ENCODE measurements at places on chromosomes 2 and 18. TPM values are rescaled to one million over a fixed set of nuclear protein-coding genes. Genes with fewer than 3 reads are reported as not detected.

ITPRIPL1 gene
- 56.9 TPM for total RNA-seq

FTCDNL1 gene
- 2.8 TPM for total RNA-seq

DNA sequence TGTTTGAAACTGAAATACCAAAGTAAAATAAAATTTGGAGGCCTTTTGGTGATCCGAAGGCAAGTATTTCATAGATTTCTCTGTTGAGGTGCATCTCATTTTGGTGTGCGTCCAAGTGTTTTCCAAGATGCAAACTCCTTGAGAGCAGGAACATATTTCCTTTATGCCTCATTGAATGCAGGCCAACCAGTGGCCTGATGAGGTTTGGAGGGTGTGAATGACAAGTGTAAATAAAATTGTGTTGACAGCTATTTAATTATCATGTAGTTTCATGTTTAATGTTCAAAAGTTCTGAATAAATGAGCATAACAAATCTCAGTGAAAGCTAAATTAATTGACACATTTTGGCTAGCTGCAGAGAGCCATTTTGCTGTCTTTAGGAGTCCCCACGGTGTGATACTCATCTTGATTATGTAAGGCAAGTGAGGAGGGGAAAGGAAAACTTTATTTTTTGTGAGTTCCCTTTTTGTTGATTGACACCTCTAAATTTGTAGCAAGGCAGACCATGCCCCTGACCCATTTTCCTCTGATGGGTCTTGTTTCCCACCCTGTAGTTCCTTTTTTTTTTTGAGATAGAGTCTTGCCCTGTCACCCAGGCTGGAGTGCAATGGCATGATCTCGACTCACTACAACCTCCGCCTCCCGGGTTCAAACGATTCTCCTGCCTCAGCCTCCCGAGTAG is 6.3 kb upstream of the LTBP1 start:
- no peak for DNase-seq
- H3K4me1 ChIP-seq = no peaks in the 10 kb centered on the region
- no peaks in the 10 kb centered on the region for H3K36me3 ChIP-seq
- no peak overlapping the region for H3K27ac ChIP-seq

DNA sequence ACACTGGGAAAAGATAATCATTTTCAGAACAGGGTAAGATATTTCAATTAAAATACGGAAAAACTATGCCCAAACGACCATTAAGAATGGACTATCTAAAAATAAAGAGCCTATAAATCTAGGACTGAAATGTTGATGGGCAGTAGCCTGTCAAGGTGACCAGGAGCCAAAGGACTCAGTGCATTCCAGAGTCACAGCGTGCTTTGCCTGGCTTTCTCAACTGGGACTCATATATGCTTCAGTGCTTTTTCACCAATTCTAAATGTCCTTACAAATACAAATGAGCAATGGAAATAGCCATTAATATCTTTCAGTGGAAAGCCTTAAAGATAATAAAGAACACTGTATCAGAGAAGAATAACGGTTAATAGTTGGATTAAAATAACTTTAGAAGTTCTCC is 35.4 kb downstream of the PREPL start:
- DNase-seq = no peak
- no peak overlapping the region for H3K27ac ChIP-seq
- peaks cover 37% of the 10 kb centered on the region for H3K36me3 ChIP-seq
- no peak overlapping the region for H3K4me3 ChIP-seq
- no peaks in the 10 kb centered on the region for H3K27me3 ChIP-seq

GRCh38 chr2:28661589-28662001 is 90.0 kb upstream of the PPP1CB start:
- no peaks in the 10 kb centered on the region for H3K27me3 ChIP-seq
- H3K4me1 ChIP-seq = peaks cover 7% of the 10 kb centered on the region
- H3K27ac ChIP-seq = no peak overlapping the region
- H3K36me3 ChIP-seq = peaks cover 2% of the 10 kb centered on the region
- no peak overlapping the region for H3K4me3 ChIP-seq
- DNase-seq = no peak
